ENCODE measurements at places on chromosomes 2 and 18.

GRCh38 chr2:174477759-174478158 lies 9.1 kb downstream of the GPR155 start:
- DNase-seq, result no peak

- no peak for DNase-seq
These were observed 160.9 kb downstream of the BAZ2B start for GRCh38 chr2:159455330-159455918.

DNA sequence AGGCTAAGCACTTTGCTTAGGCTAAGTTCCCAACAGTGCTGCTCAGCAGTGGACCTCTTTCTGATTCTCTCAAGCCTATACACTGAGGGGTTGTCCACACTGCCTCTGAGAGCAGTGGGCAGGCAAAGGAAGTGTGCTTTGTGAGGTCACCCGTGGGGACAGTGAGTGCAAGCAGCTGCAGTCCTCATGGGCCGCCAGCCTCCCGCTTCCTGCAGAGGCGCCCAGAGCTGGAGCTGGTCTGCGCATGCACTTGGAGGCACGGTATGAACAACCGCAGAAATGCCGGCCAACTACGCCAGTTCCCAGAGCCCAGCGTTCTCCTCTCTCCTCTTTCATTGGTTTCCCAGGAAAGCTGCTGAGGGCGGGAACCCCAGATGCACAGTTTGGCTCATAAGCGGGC lies 149.5 kb upstream of the DLX2 start:
- no peak for DNase-seq

- DNase-seq, result no peak
These were observed 77.4 kb downstream of the ABCA12 start for GRCh38 chr2:215060861-215061536.

DNA sequence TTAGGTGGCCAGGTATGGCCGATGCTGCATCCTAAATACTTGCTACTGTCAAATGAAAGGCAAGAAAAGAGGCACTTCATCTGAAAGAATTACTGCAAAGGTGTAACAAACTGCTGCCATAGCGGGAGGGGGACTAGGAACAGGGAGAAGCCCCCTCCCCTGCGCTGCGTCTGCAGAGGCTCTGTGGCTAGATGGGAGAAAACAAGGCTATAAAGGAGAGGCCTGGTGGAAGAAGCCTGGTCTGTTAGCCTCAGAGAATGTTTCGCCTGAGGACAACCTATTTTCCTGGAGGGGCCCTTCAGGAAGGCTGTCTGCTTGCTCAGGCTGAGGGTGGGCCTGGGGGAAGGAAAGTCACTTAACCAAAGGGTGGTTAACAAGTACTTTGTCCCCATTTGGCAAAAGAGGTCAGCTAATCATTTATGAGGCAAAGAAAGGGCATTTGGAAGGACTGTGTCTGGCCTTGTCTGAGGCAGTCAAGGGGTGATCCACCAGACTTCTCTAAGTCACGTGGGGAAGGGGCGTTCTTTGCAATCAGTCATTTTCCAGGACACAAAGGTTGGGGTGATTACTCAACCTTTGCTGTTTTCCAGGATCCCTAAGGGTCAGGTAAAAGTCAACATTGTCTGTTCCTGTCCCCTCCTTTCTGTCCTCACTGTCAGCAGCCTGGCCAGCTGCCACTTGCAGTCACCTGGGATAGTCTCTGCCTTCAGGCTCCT lies 103.0 kb upstream of the TMEM200C start:
- DNase-seq, result no peak

GRCh38 chr2:38460313-38460712 lies 83.2 kb upstream of the ATL2 start:
- no peak for DNase-seq

DNA sequence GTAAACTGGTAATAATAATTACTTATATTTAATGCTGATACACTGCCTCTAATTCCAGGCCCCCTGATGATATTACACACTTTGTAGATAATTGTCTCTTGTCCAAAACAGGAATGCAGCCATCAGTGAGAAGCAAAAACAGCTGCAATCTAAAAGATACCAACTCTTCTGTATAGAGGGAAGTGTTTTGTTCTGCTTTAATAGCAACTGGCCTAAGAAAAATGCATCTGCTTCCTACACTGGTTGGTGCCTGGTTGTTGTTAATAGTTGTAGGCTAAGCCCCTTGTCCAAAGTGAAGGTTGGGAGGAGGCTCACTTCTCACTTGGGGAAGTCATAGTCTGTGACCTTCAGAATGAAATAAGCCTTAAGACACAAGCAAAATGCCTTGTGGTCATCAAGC lies 332.0 kb downstream of the ZNF521 start:
- DNase-seq, result no peak

- no peak for DNase-seq
These were observed 40.1 kb downstream of the DDX18 start for GRCh38 chr2:117854610-117855009.

- DNase-seq, result no peak
These were observed 17.7 kb downstream of the PHOSPHO2 start for GRCh38 chr2:169711751-169712509.

DNA sequence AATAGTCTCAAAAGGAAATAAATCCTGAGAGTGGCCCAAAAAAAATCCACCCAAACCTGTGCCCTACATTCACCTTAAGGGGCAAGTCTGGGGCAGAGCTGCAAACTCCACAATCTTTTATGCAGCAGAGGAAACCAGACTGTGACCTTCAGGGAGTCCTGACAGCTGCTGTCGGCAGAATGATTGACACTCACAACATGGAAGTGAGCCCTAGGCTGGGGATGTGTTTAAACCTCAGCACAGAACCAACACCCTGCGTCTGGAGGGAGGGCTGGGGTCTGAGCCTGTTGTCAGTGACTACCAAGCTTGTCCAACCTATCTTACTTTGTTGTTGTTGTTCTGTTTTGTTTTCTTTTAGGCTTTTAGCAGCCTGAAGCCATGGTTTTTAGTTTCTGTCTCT lies 39.6 kb downstream of the CRACDL start:
- no peak for DNase-seq

- no peak for DNase-seq
These were observed 31.6 kb upstream of the PIK3C3 start for GRCh38 chr18:41923446-41923845.

- DNase-seq, result no peak
These were observed 18.0 kb downstream of the MAL start for GRCh38 chr2:95043300-95044093.

DNA sequence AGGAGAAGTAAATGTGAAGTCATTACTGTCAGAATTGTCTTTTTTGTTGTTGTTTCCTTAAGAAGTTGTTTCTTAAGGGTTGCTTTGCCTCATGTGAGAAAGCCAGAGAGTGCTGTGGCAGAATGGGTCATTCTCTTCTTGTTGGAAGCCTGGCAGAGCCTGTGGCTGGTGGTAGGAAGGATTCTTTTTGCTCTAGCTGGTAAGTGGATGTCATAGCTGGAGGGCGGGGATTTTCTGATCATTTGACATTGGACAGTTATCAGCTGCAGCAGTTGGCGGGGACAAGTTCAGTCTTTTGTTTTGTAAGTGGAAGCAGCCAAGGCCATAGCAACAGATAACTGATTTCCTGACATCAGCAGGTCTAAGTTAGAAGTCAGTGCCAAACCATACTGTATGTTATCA lies 5.5 kb upstream of the RMDN2 start:
- no peak for DNase-seq

DNA sequence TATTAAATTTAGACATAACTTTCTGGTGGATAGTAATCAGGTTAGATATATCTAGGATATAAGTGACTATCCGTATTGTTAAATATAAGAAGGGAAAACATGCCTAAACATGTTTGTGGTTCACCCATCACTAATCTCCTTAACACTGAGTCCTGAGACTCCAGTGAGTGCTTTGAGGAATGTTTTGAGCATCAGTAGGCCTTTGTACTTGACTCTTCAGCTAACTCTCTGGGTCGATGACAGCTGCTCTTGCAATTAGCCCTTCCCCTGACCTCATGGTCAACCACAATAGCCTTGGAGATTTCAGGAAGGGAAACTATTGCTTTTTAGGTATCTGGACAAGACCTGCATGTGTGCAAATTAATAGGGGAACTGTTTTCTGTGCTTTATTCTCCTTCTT lies 716.8 kb downstream of the EPHA4 start:
- no peak for DNase-seq

GRCh38 chr18:49734836-49735235 lies 78.5 kb downstream of the ACAA2 start:
- no peak for DNase-seq

DNA sequence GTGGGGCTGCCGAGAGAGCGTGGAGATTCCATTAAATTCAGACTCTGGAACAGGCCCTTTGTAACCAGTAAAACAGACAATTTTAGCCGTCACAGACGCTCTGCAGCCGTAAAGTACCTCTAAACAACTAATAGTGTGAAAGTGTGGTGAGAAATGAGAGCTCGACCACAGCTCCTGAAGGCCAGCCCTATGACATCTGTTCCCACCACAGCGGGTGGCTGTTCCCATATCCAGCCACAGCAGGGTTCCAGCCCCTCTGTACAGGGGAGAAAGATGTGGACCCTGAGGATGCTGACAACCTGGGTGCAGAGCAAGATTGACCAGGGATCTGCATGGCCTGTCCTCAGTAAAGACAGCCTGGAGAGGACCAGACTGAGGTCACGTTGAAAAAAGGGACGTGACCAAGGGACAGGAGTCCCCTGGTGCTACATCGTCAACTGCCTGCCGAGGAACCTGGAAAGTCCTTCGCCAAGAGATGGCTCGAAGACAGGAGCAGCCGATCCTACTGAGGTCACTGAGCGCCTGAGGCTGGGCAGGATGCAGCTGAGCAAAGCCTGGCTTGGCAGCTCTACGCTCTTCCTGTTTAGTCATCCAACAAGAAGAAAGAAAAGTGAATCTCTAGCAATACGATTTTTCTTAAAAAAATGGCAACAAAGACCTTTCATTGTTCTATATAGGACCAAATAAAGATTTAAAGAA lies 831.7 kb downstream of the RNF144A start:
- DNase-seq, result no peak

- DNase-seq, result no peak
These were observed 257.3 kb downstream of the AGPS start for GRCh38 chr2:177649568-177650518.

GRCh38 chr2:186595219-186595618 lies 5.4 kb downstream of the ITGAV start:
- DNase-seq, result no peak
